ENCODE measurements at places on chromosomes 11 and 22.

DNA sequence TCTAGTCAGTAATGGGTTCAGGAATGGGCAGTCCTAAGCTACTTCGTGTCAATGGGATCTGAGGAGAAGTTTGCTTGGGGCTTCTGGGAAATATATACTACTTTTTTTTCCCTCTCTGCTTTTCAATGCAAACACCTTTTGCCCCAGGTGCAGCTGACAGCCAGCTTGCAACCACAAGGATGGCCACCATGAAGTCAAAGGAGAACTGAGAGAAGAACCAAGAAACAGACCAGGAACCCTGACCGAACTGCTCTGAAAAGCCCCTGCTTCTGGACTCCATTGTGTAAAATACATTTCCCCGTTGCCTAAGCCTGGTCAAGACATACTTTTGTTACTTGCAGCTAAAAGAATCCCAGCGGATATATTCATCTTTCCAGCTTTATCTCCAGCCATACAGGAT lies 20.1 kb upstream of the CD44 start:
- no peak for DNase-seq

GRCh38 chr22:35523167-35523947 lies 17.3 kb upstream of the RASD2 start:
- no peak for DNase-seq

DNA sequence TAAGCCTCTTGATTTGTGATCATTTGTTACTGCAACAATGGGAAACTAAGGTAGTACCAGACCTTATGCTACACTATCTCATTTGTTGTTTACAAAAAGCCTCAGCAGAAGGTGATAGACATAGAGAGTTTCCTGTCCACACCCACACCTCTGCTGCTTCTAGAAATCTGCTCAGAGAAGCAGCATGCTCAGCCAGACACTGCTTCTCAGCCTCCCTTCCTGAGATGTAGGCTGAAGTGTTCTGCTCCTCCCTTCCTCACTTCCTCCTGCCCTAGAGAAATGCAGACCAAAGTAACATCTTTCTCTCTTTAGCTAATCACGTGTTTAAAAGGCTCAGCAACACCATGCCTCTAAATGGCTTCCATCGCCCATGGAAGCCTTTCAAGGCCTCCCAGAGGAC lies 88.4 kb downstream of the SLC1A2 start:
- peak; percentile 9 for DNase-seq

GRCh38 chr11:74417379-74417804 lies 19.2 kb upstream of the PGM2L1 start:
- DNase-seq, result peak; percentile 27

GRCh38 chr11:64226507-64227051 lies 505 bp downstream of the NUDT22 start:
- DNase-seq, result peak; percentile 67

DNA sequence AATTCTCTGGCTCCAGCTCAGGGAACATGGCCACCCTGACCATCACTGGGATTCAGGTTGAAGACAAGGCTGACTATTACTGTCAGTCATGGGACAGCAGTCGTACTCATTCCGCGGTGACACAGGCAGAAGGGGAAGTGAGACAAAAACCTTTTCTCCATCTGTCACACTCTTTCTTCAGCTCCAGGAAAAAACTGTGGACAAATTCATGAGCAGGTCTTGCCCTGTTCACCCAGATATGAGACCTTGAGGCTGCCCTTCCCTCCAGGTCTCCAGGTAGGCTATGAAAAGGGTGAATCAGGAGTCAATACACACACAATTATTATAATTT lies 39.4 kb upstream of the GGTLC2 start:
- DNase-seq, result no peak

DNA sequence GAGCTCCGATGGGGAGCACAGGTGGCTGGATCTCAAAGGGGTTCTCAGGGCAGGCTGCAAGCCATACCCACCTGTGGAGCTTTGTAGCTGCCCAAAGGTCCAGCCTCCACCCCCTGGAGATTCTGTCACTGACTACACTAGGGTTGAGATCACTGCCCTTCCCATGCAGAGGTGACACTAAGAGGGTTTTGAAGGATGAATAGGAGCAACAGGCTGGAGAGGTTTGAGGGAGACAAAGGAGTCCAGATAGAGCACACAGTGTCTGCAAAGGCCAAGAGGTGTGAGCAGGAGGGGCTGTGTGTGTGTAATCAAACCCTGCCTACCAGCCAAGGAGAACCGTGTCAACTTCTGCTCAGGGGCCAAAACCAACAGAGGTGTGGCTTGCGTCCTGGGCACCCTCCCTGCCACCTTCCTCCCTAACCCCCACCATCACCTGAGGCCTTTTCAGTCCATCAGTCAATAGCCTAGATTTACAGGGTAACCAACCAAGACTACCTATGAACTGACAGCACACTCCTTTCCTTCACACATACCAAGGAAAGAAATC lies 43.0 kb upstream of the WNT11 start:
- no peak for DNase-seq

- DNase-seq, result no peak
Observed at GRCh38 chr11:2743427-2744110, 43.8 kb upstream of the KCNQ1OT1 start.

DNA sequence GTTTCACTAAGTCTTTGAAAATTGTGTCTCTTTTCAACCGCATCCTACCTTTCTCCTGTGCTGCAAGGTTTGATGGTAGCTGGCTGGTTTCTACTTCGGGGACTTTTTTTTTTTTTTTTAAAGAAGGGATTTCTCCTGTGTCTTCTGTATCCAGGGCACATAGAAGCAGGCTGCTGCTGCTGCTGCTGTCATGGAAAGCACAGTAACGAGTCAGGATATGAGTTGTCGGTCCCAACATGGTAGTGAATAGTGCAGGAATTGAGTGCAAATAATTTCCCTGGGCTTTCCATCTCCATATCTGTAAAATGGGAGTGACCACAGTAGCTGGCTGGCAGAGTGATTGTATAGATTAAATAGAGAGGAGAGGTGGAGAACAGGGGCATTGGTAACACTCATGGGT lies 118.3 kb upstream of the NAV2 start:
- no peak for DNase-seq

GRCh38 chr22:27576413-27576812 lies 225.1 kb downstream of the MN1 start:
- DNase-seq, result no peak

DNA sequence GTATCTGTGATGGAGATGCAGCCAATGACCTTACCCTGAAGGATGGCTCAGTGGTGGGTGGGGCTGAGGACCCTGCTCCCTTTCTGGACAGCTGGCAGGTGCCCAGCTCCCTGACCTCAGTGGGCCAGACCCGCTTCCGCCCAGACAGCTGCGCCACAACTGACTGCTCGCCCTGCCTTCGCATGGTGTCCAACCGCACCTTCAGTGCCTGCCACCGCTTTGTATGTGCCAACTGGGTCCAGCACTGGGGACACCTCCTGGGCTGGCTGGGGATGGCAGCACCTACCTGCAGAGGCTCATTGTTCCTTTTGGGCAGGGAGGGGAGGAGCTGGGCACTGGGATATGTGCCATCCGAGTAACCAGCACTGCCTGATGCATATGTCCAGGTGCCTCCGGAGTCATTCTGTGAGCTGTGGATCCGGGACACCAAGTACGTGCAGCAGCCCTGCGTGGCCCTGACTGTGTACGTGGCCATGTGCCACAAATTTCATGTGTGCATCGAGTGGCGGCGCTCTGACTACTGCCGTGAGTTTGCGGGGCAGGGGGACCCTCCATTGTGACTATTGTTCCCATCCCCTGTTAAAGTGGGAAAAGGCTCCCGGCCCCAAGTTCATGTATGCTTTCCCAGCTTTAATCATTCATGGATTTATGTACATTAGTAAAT lies 84.8 kb downstream of the OTOG start:
- DNase-seq, result no peak

GRCh38 chr22:37518509-37519267 lies 527 bp downstream of the CARD10 start:
- DNase-seq, result no peak

DNA sequence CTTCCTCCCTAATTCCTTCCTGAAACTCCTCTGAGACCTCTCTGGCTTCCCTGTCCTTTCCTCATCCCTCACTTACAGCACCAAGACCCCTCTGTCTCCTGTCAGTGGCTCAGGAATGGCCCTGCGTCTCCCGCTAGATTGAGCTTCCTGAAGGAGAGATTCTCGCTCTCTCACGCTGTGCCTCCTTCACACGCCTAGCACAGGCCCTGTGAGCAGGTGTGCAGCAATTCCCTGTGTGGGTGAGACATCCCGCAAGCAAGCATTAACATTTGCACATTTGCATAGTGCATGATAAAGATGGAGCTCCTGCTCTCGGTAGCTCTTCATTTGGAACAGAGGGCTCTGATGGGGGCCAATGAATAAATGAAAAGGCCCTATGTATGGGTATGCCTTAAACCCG lies 159.8 kb downstream of the ADAMTS15 start:
- no peak for DNase-seq

- no peak for DNase-seq
Observed at GRCh38 chr11:127002669-127003259, 2.2 kb upstream of the KIRREL3 start.

DNA sequence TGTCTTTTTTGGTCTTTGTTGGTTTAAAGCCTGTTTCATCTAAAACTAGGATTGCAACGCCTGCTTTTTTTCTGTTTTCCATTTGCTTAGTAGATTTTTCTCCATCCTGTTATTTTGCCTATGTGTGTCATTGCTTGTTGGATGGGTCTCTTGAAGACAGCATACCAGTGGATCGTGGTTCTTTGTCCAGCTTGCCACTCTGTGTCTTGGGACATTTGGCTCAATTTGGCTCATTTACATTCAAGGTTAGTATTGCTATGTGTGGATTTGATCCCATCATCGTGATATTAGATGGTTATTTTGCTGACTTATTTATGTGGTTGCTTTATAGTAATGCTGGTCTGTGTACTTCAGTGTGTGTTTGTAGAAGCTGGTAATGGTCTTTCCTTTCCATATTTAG lies 31.4 kb upstream of the ANKK1 start:
- no peak for DNase-seq

DNA sequence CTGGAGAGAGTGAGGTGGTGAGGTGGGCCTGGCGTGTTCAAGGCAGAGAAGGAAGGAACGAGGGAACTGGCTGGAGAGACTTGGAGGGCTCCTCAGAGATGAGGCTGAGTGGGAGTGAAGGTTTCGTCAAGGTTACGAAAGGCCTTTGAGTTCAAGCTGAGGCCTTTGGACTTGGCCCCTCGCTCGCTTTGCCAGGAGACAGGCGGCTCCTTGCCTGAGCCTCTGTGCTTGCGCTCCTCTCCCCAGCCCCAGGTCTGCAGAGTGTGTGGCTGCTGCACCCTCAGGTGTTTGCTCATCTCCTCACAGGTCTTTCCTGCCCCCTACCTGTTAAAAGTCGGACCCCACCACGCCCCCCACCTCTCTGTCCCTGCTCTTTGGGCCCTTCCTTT lies 91.6 kb downstream of the ATXN10 start:
- no peak for DNase-seq

DNA sequence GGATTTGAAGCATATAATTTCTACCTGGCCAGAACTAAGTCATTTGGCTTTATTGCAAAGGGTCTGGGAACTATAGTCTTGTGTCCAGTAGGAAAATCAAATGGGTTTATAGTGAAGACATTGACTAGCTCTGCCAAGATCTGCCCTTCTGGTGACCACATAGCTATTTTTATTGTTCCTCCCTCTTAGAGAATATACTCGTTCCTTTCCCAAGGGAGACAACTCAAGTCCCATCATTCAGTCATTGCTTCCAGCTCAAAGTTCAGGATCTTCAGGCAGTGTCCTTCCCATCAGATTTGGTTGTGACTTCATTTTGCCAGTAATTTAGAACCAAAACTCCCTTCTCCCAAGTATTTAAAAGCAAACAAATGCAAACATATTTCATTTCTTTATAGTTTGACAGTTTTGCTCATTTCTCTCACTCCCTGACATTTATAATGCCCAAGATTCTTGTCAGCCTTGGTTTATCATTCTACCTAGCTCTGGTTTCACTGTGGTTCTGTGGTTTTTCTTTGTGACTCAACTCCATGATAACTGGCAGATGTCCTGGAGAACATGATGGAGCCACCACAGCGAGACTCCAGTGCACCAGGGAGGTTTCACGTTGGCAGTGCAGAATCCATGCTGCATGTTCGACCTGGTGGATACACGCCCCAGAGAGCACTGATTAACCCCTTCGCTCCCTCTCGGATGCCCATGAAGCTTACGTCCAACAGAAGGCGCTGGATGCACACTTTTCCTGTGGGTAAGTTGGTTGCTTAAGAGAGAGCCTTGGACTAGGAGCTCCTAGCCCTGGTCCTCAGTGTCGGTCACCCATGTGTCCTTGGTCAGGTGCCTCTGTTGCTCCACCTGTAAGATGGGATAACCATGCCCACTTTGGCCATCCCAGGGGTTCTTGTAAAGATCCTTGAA lies 64.9 kb downstream of the DEPDC5 start:
- DNase-seq, result peak; percentile 66

- no peak for DNase-seq
Observed at GRCh38 chr11:84780689-84781293, 846.4 kb downstream of the DLG2 start.

GRCh38 chr11:118921121-118921928 lies 4.4 kb downstream of the BCL9L start:
- no peak for DNase-seq

DNA sequence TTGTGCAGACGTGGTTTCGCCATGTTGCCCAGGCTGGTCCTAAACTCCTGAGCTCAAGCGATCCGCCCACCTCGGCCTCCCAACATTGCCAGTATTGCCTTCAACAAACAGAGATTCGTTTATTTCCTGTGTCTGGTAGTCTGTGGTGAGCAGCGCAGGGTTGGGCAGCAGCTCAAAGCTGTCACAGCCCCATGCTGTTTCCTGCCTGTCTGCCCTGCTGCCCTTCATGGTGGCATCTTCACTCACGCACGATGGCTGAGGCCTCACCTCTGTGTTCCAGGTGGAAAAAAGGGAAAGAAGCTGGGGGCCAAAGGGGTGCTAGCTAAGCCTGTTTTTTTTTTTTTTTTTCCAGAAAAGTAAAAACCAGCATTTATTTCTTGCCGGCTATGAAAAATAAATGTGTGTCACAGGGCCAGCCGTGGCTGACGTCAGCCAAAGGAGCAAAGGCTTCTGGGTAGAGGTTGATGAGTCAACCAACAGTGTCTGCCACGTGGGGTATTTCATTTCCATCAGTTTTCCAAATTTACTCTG lies 28.8 kb downstream of the TBC1D22A start:
- peak; percentile 82 for DNase-seq

DNA sequence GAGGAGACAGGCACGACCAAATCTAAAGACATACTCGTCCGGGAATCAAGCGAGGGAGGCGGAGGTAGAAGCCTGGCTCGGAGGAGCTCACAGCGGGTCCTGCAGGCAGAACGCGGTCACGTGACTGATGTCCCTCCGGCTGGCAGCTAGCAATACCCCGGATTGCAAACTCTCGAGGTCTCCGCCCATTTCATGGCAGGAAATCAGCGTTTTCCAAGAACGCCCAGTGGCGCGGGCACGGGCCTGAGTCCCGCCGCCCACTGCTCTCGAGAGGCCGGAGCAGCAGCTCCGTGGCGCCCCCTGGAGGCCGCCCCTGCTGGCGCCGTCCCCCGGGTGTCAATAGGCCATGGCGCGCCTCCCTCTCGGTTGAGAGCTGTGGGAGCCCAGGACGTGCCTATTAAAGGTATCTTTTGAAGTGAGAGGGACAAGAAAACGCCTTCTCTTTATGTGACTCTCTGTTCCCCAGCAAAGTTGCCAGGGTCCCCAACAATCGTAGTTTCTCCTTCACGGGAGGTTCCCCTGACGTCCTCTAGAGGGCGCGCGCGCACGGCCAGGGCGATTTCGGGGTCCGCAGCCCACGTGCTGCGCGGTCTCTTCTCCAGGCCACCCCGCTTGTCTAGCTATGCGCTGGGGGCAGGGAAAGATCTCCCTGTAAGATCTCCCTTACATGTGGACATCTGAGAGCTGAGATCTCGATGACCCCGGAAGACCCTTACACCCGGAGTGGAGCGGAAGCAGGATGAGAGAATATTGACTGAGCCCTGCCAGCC lies 37.3 kb upstream of the RBFOX2 start:
- DNase-seq, result peak; percentile 66

- no peak for DNase-seq
Observed at GRCh38 chr22:38025514-38025913, 31.7 kb upstream of the PICK1 start.

Measured in activated CD4-positive, alpha-beta T cell treated with anti-CD3 and anti-CD28 coated beads, Interleukin-2, Interleukin-4, amounts not matched to agents 100 ng/mL and 50 ng/mL, durations not matched to agents 16 hours and 8 hours (primary cell).